ENCODE measurements at places on chromosomes 6 and 20. TPM values are rescaled to one million over a fixed set of nuclear protein-coding genes. Genes with fewer than 3 reads are reported as not detected.

The RIPOR3 gene
- polyA plus RNA-seq, result 0.06 TPM

The FOXQ1 gene
- 2.6 TPM for polyA plus RNA-seq

The MOCS3 gene
- polyA plus RNA-seq, result 4.2 TPM

The KCNQ2 gene
- not detected for polyA plus RNA-seq

The CCDC28A gene
- polyA plus RNA-seq, result 9.9 TPM

The DSP gene
- polyA plus RNA-seq, result 63.1 TPM

The IPCEF1 gene
- not detected for polyA plus RNA-seq

The SLC35D3 gene
- not detected for polyA plus RNA-seq

The ADGRG6 gene
- 5.7 TPM for polyA plus RNA-seq

The STK4 gene
- 5.8 TPM for polyA plus RNA-seq

The JAG1 gene
- polyA plus RNA-seq, result 29.9 TPM

The BPIFB2 gene
- polyA plus RNA-seq, result not detected

The TTBK1 gene
- polyA plus RNA-seq, result 0.06 TPM

The PTCRA gene
- not detected for polyA plus RNA-seq

The CDYL gene
- polyA plus RNA-seq, result 10.5 TPM

The TRIM40 gene
- not detected for polyA plus RNA-seq

The PRL gene
- polyA plus RNA-seq, result not detected

The CRIP3 gene
- 0.25 TPM for polyA plus RNA-seq

The DPPA5 gene
- not detected for polyA plus RNA-seq

The SAPCD1 gene
- 2.6 TPM for polyA plus RNA-seq

The SLC2A10 gene
- 0.11 TPM for polyA plus RNA-seq

The EPPIN gene
- not detected for polyA plus RNA-seq

The KIF16B gene
- polyA plus RNA-seq, result 3.3 TPM

The SNAI1 gene
- polyA plus RNA-seq, result 0.04 TPM

The SALL4 gene
- 0.10 TPM for polyA plus RNA-seq

The MYB gene
- polyA plus RNA-seq, result 0.13 TPM

The NFS1 gene
- 27.5 TPM for polyA plus RNA-seq

The THBD gene
- polyA plus RNA-seq, result 1.8 TPM

The TFAP2A gene
- polyA plus RNA-seq, result 26.0 TPM

The PRSS35 gene
- not detected for polyA plus RNA-seq

The PRDM13 gene
- not detected for polyA plus RNA-seq

The DEFB110 gene
- polyA plus RNA-seq, result not detected

The RAD21L1 gene
- polyA plus RNA-seq, result not detected

The C6orf15 gene
- polyA plus RNA-seq, result 0.78 TPM
